Activated T-cell treated with anti-CD3 and anti-CD28 coated beads, Interleukin-2, amount 50 U/mL, for 72 hours (primary cell): ENCODE measurements at places on chromosomes 2 and 18.

GRCh38 chr18:35927430-35927829 lies 45.0 kb upstream of the RMP24 start:
- DNase-seq = no peak

DNA sequence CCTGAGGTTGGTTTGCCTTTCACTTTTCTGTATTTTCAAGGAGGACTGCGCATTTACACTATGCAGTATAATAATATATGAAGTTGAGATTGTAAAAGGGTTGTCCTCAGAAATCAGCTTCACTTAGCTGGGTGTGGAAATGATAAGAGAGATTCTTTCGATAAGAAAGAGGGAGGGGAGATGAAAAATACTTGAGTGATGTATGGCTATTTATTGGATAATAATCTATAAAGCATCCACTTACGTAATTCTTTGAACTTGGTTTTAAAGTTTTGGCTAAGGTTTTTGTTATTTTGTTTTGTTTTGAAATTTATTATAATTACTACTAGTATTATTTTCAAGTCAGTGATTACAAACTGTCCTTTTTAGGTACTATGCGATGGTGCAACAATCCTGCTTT lies 40.6 kb downstream of the EFEMP1 start:
- no peak for DNase-seq

GRCh38 chr2:27092696-27093429 lies 6.3 kb downstream of the KHK start:
- no peak for DNase-seq

- DNase-seq = no peak
Observed at GRCh38 chr2:27779417-27780055, 8.0 kb downstream of the MRPL33 start.

GRCh38 chr2:156933645-156934225 lies 323.8 kb upstream of the GALNT5 start:
- DNase-seq = no peak

DNA sequence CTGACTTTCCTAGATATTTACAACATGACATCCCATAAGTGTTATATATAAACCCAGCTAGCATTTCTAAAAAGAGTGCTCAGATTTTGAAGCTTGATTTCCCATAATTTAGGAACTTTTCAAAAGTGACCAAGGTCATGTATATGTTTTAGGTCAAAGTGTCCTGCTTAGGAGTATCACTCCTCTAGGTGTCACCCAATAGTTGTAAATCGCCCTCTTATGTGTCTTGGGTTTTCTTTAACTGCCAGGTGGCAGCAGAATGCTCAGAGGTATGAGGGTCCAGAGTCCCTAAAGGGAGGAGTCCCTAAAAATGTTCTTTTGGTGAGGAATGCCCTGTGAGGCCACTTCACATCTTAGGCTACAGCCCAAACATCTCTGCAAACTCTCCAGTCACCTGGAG lies 358.3 kb downstream of the CELF4 start:
- DNase-seq = no peak

- DNase-seq = no peak
Observed at GRCh38 chr18:49768051-49768391, 45.3 kb downstream of the ACAA2 start.

DNA sequence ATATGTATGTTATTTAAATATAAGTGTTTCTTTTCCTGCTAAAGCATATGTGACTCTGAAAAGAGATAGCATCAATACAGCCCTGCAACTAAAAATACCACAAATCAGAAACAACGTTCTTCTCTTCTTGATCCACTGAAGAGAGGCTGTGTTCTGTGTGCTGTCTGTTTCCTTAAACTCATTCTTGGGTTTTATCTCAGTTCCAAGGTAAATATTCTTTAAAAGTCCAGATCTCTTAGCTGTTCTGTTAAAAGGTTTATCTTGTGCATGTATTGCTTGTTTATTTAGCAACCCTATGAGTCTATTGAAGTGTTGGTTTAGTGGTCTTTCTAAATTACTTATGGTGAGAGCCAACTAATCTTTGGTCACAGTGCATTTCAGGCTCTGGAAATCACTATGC lies 173.3 kb upstream of the NT5C1B start:
- DNase-seq = no peak

DNA sequence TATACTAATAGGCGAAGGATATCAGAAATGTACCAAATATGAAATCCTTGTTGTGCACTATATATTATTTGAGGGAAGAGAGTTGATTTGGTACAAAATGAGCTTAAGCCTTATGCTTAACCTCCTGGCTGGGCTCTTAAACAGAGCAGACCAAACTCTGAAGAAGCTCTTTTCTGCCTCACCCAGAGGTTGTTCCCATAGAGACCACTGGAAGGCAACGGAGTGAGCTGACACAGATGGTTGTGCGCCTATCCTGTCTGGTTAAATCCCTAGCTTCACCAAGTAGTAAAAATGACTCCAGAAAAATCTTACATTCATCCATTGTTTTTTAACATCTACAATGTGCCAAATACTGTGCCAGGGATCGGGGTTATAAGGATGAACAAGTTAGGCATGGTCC lies 55.9 kb upstream of the NOL4 start:
- no peak for DNase-seq
